ENCODE measurements at places on chromosomes 4 and X.
A peak's percentile ranks its signal among the peaks of the same experiment; 100 is the strongest.

- no peak for DNase-seq
Observed at GRCh38 chrX:38796946-38797345, 4.3 kb upstream of the MID1IP1 start.

DNA sequence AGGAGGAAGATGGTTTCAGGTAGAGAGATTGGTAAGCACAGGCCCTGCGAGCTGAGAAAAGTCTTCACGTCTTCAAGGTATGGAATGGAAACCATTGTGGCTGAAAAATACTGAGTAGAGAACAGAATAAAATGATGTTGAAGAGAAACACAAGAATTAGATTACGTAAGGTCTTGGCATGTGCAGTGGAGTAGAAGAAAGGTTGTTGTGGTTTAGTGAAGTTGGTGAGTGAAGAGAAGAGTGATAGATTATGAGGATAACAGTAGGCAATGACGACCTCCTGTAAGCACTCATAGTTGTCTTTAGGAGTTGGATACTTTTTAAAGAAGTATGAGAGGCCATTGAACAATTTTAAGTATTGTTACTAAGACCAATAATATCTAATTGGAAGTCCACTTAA is 642.6 kb downstream of the PCDH7 start:
- no peak for DNase-seq

GRCh38 chrX:110208092-110208491 is 109.8 kb downstream of the AMMECR1 start:
- no peak for DNase-seq

DNA sequence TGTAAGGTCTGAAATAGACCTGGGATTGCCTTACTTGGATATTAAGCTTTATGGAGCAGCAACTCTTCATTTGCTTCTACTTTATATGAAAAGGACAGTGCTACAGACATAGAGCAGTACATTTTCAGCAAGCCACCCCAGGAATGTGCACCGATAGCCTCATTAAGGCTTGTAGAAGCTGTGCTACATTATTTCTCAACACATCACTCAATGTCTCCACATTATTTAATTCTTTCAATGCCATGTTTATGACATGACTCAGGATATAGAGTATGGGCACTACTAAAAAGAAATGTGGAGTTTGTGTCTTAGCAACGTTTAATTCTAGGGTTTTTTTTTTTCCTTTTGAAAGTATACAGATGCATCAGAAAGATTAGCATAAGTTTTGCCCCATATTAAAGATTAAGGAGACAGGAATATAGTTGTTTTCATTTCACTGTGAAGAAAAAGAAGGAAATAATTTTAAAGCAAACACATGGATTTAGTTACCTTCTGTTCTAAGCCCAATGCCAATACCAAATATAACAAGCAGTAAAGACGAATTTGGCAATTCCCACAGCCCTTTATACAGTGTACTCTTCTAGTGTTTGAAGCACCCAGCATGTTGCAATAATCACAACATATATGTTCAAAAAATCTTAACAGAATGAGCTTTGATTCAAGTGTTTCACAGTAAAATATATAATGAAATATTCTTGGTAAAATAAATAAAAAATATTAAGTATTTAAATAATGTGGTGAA is 2140.1 kb upstream of the AGA start:
- DNase-seq: no peak

- DNase-seq: no peak
Observed at GRCh38 chr4:185885075-185885474, 73.1 kb upstream of the SORBS2 start.

DNA sequence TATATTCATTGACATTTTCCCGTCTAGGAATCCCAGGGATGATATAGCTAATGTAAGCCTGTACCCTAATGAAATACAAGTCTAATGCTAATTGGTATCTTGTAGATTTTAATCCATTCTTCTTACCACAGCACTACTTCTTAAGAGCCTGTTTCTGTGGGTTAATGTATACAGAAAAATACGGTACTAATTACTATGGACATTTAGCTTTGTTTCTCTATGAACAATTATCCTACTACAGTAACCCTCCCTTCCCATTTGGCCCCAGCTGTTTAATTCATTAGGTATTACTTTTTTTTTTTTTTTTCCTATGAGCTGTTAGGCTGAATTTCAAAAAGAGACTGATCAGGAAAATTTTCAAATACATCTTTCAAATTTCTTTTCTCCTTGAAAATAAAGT is 245.1 kb upstream of the SLC7A11 start:
- DNase-seq: no peak

- DNase-seq: no peak
Observed at GRCh38 chr4:17272154-17272553, 239.7 kb downstream of the QDPR start.

DNA sequence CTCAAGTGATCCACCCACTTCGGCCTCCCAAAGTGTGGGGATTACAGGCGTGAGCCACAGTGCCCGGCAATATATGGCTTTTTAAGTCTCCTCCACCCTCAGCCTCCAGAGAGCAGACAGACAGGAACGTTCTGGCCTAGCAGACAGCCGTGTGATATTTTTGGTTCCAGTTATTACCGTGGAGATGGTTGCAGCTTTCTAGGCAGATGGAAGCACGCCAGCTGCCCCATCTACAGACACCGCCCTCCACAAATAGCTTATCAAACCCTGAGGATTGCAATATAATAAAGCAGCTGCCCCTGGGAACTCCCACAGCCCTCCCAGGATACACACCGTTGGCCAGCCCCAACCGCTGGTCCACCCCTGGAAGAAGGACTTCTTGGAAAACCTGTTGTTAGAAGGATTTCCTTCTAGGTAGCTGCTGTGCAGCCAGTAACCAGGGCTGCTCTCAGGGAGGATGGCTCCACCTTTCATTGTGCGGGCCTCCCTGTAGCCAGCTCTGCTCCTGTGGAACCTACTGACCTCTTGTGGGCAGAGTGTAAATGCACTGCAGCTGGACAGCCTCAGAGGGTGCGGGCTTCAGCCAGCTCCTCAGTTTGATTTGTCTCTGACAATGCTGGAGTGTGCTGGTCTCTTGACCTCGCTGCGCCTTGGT is 44.0 kb downstream of the SLC25A5 start:
- peak; percentile 70 for DNase-seq

- DNase-seq: no peak
Observed at GRCh38 chrX:46759645-46759974, 692 bp upstream of the SLC9A7 start.

GRCh38 chr4:7124689-7125442 is 57.0 kb upstream of the GRPEL1 start:
- peak; percentile 41 for DNase-seq

DNA sequence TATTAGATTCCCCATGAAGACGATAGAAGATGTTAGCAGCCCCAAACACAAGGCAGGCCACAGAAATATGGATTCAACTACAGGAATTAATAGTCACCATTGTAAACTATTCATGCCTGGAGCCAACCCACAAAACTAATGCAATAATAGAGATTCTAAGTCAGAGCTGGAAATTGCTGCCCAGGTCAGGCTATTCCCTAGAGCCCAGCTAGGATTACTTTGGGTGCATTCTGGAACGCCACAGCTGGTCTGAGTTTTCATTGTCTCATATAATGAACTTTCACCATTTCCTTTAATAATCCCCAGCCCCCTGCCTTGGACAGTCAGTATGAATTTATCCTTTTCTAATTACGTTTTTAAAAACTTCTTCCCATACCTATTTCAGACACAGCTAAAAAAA is 252.6 kb downstream of the PAPSS1 start:
- no peak for DNase-seq

- DNase-seq: no peak
Observed at GRCh38 chr4:47143261-47143660, 111.9 kb downstream of the GABRB1 start.

GRCh38 chr4:164381859-164382258 is 372.1 kb upstream of the SMIM31 start:
- no peak for DNase-seq

DNA sequence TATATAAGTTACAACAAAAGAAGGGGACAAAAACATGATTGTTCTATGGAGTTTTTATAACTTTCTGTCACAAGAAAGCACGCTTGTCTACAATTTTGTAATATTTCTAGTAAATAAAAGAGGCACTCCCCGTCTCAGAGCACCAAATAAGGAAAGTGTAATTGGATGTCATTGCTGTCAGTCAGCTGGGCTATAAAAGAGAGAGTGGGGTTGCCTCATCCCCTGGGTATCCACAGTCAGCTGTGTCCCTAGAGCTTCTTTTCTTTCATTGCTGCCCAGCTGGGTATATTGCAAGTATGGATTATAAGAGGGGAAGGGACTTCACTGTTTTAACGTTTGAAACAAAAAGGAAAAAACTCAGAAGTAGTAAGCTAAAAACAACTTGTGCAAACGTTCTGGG is 61.3 kb downstream of the NPNT start:
- DNase-seq: no peak

GRCh38 chr4:2574863-2575262 is 38.4 kb downstream of the FAM193A start:
- DNase-seq: no peak

GRCh38 chr4:176187624-176188023 is 7.8 kb downstream of the SPATA4 start:
- no peak for DNase-seq

DNA sequence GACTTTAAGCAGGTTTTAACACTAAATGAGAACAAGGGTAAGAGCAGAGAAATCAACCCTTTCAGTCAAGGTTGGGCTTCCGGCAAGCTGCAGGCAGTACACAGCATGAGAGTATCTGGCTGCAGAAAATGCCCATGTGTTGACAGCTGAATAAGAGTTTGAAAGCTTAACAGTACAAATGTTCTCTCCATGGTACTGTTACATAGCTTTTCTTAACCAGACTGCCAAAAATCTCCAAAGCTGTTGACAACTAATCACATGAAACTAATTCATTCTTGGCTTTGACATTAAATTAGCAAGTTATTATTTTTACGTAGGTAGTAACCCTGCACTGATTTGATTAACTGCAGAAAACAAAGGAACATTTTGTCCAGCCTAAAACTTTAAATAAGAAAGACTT is 153.5 kb downstream of the SLC10A7 start:
- DNase-seq: no peak

DNA sequence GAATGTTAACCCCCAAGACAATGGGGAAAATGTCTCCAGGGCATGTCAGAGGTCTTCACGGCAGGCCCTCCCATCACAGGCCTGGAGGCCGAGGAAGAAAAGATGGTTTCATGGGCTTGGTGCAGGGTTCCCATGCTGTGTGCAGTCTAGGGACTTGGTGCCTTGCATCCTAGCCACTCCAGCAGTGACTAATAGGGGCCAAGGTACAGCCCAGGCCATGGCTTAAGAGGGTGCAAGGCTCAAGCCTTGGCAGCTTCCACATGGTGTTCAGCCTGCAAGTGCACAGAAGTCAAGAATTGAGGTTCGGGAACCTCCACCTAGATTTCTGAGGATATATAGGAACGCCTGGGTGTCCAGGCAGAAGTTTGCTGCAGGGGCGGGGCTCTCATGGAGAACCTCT is 50.6 kb downstream of the BMP3 start:
- DNase-seq: no peak

DNA sequence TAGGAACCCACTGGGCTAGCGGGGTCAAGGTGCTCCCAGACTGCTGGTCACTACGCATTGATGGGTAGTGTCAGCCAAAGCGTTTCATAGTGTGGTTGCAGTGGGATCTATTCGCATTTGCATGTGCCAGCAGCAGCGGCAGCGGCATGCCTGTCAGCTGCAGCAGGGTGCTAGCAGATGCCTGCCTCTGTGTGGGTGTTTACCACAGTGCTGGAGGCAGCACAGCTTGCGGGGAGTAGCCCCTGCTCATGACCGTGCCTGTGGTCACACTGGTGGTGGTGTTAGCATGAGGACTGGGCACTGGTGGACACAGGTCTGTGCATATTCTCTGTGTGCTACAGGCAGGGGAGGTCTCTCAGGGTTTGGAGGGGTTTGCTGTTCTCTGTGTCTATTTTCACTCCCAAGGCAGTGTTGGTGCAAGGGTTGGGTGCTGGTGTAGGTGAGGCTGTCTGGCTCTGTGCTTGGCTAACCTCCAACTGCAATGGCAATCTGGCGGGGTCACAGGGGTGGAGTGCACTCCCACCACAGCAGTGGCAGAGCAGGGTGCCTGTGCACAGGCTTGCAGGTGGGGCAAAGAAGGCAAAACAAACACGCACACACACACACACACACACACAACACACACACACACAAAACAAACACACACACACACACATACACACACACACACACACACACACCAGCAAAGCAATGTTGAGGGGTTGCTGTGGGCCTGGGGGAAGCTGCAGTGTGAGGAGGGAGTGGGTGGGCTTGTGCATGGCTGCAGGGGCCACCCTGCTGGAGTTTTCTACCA is 184.4 kb downstream of the GLUD2 start:
- DNase-seq: no peak

GRCh38 chrX:45026036-45026435 is 153.0 kb downstream of the KDM6A start:
- DNase-seq: no peak

GRCh38 chrX:44071847-44072551 is 98.8 kb upstream of the NDP start:
- DNase-seq: no peak

- peak; percentile 9 for DNase-seq
Observed at GRCh38 chr4:163556177-163556576, 61.7 kb downstream of the TMA16 start.

DNA sequence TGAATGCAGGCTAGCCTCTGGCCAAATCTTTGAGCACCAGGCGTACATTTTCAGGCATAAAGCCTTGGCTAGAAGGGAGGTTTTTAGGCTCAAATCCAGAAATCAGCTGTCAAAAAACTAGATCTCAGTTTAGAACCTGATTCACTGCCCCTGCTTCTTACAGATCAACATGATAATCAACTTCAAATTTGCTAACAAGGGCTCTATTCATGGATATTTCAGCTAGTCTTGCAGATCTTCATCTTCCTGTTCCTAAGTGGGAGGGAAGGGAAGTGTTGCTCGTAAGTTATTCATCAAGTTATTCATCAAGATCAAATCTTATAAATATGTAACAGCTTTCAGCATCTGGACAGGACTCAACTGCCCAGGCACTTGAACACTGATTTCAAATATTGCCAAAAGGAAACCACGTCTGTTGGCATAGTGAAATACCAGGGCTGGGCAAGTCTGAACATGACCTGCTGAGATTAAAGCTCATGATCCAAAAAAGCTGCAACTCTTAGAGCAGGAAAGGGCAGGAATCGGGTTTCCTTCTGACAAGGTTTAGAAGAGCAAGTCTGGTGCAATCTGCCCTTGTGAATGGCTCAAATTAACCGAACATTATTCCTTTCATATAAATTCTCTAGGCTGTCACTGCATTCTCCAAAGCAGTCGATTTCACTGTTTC is 200.3 kb downstream of the PDGFC start:
- DNase-seq: no peak

GRCh38 chr4:155822572-155822971 is 43.5 kb downstream of the ASIC5 start:
- DNase-seq: no peak

DNA sequence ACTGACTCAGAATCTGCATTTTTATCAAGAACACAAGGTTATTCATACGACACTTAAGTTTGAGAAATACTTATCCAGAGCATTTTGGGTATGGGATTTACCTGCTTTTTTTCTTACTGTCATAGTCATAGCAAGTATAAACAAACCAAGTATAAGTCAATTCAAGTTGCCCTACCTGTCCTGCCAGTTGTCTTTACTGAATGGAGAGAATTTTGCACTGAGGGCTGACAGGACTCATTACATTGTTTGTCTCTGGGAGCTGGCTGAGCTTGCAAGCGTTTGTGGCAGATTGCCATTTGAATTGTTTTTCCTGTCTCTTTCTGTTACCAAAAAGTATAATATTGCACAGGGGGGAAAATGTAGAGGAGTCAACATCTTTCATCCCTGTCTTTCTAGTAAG is 278.9 kb upstream of the MAGEC2 start:
- DNase-seq: no peak
